ENCODE measurements at places on chromosomes 2 and 18.

DNA sequence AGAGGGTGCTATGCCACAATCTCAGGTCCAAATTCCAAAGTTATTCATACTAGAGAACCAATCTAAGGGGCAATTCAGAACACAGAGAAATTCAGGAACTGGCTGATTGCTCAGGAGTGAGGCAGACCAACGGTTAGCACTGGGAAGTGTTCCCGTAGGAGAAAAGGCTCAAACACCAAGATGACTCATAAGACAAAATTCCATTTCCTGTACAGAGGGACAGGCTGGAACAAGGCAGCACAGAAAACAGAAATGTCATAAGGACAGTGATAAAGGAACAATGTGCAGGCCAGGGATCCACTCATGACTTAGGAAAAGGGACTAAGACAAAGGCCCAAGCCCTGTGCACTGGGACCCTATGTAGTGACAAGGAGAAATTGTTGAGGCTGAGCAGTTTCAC lies 54.2 kb downstream of the PDE1A start:
- H3K36me3 ChIP-seq, result no peaks in the 10 kb centered on the region
- H3K27ac ChIP-seq, result no peak overlapping the region
- no peak for DNase-seq
- no peak overlapping the region for H3K4me3 ChIP-seq

GRCh38 chr18:76658627-76659026 lies 163.6 kb upstream of the ZNF516 start:
- peaks cover 7% of the 10 kb centered on the region for H3K4me1 ChIP-seq
- peak; percentile 80 for DNase-seq
- H3K27ac ChIP-seq, result no peak overlapping the region
- no peaks in the 10 kb centered on the region for H3K27me3 ChIP-seq
- no peak overlapping the region for H3K4me3 ChIP-seq

- DNase-seq, result no peak
- no peaks in the 10 kb centered on the region for H3K27me3 ChIP-seq
- H3K36me3 ChIP-seq, result no peaks in the 10 kb centered on the region
- no peak overlapping the region for H3K4me3 ChIP-seq
Observed at GRCh38 chr18:48724442-48724841, 185.6 kb downstream of the CTIF start.

- H3K4me1 ChIP-seq, result peaks cover 13% of the 10 kb centered on the region
- no peak overlapping the region for H3K4me3 ChIP-seq
- no peaks in the 10 kb centered on the region for H3K27me3 ChIP-seq
- DNase-seq, result peak; percentile 58
- no peak overlapping the region for H3K27ac ChIP-seq
Observed at GRCh38 chr18:70598406-70598805, 309.6 kb downstream of the SOCS6 start.

GRCh38 chr18:57210107-57210715 lies 63.3 kb downstream of the BOD1L2 start:
- H3K27me3 ChIP-seq, result no peaks in the 10 kb centered on the region
- DNase-seq, result no peak
- H3K4me3 ChIP-seq, result no peak overlapping the region
- no peaks in the 10 kb centered on the region for H3K4me1 ChIP-seq
- H3K27ac ChIP-seq, result no peak overlapping the region
- no peaks in the 10 kb centered on the region for H3K36me3 ChIP-seq

DNA sequence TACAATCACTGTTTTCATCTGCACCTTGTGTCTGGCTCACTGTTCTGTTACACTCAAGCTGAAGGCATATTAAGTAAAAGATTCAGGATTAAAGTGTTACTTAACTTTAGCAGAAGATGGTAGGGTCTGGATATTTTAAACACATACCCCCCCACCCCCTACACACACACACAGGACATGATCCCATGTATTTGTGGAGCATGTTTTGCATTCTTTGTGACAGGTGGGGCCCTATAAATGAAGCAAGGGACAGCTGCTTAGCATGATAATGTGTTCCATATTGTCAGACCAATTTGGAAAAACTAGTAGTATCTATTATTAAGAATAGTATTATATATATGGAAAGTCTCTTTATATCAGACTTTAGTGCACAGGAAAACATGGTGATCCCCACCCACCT lies 335.2 kb upstream of the TNP1 start:
- H3K4me3 ChIP-seq, result no peak overlapping the region
- no peak overlapping the region for H3K27ac ChIP-seq
- H3K27me3 ChIP-seq, result no peaks in the 10 kb centered on the region
- H3K36me3 ChIP-seq, result no peaks in the 10 kb centered on the region
- DNase-seq, result no peak

DNA sequence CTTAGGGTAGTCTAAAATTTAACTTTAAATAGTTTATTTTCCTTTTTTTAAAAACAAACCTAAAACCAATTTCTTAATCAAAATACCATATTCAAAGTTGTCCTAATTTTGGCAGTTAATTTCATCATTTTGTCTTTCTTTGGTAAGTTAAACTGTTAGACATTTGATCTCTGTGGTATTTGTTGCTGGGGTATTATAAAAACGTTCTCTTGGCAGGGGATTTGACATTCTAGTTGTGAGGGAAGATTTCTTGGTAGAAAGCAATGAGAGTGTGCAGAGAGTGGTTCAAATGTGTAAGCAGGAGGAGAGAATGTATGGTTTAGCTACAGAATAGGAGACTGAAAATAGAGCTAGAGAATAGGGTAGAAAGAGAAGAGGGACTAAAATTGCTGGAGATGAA lies 14.6 kb downstream of the GULP1 start:
- H3K27ac ChIP-seq, result no peak overlapping the region
- no peak overlapping the region for H3K4me3 ChIP-seq
- no peaks in the 10 kb centered on the region for H3K4me1 ChIP-seq

- H3K4me3 ChIP-seq, result no peak overlapping the region
- H3K27me3 ChIP-seq, result no peaks in the 10 kb centered on the region
- no peak overlapping the region for H3K27ac ChIP-seq
- H3K36me3 ChIP-seq, result no peaks in the 10 kb centered on the region
- DNase-seq, result peak; percentile 56
Observed at GRCh38 chr2:187453078-187453641, 5.1 kb upstream of the CALCRL start.

DNA sequence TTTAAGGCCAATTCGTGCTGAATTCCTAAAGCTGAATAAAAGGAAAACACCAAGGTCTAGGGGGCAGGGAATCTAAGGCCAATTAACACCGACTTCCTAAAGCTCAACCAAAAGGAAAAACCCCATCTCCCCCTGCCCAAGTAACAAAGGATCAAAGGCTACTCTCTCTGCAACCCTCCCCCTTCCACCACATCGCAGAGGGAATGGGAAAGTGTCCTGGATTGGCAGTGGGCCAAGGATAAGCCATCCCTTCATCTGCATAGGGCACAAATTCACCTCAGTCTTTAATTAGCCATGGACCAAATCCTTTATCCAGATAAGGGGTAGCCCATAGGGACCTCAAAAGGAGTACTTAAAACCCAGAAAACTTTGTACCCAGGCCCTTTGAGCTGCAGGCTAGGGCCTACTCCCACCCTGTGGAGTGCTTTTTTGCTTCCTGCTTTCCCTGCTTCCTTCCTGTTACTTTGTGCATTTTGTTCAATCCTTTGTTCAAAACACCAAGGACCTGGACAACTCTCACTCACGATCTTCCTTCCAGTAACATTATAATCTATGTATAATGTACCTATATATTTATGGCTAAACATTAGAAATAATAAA lies 2119.8 kb upstream of the CELF4 start:
- no peak overlapping the region for H3K27ac ChIP-seq
- DNase-seq, result no peak
- no peaks in the 10 kb centered on the region for H3K36me3 ChIP-seq
- no peaks in the 10 kb centered on the region for H3K4me1 ChIP-seq
- H3K27me3 ChIP-seq, result no peaks in the 10 kb centered on the region

DNA sequence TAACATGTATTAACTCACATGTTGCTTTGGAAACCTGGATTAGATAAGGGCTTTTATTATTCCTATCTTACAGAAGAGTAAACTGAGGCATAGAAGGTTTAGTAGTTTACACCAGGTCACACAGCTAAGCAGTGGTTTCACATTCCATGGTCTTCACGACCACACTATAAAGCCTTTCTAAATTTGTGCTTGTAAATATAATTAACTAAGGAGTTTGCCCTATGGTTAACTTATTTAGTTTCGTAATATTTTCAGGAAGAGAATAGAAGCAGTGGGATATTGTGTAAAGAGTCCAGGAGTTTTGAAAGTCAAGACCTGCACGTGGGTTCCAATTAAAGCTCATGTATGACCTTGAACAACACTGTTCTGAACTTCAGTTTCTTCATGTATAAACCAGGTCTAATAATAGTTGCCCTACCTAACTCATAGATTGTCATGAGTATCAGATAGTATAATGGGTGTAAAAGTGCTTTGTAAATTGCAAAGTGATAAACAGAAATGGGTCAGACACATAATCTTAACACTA lies 19.5 kb upstream of the SOS1 start:
- peak; percentile 57 for DNase-seq
- H3K27ac ChIP-seq, result peak overlapping the region; percentile 94
- H3K27me3 ChIP-seq, result no peaks in the 10 kb centered on the region
- H3K36me3 ChIP-seq, result no peaks in the 10 kb centered on the region

DNA sequence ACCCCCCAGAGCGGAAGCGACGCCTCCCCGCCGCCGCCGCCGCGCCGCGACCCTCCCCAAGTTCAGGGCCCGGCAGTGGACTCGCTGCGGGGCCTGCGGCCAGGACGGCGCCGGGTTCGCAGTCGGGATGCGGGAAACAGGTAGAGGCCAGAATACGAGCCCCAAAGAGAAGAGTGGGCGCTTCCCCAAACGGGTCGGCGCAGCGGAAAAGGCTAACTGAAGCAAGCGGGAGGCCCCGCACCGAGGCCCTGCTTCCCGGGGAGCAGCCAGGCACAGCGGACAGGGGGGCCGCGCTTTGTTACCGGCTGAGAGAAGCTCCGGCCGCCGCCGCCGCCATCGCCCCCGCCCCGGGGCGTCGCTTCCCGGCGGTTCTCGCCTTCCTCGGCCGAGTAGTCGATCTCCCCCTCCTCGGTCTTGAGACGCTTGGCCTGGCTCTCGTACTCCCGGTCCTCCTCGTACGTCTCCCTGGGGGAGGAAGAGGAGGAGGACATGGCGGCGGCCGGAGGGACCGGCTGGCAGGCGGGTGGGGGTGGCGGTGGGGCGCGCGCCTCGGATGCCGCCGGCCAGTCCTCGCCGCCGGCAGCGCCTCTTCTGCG lies 494 bp downstream of the HNRNPLL start:
- peaks cover 11% of the 10 kb centered on the region for H3K36me3 ChIP-seq
- peak; percentile 76 for DNase-seq
- H3K4me3 ChIP-seq, result peak overlapping the region; percentile 85

All from Karpas-422 (cell line).